LHCN-M2 (cell line): ENCODE measurements at places on chromosomes 16 and 17. TPM values are rescaled to one million over a fixed set of nuclear protein-coding genes. Genes with fewer than 3 reads are reported as not detected.
A peak's percentile ranks its signal among the peaks of the same experiment; 100 is the strongest.

NPIPB6 gene
- total RNA-seq: 1.6 TPM in 1 of 2 replicates, not detected in the other

GP2 gene
- not detected in 2 replicates for total RNA-seq

DNA sequence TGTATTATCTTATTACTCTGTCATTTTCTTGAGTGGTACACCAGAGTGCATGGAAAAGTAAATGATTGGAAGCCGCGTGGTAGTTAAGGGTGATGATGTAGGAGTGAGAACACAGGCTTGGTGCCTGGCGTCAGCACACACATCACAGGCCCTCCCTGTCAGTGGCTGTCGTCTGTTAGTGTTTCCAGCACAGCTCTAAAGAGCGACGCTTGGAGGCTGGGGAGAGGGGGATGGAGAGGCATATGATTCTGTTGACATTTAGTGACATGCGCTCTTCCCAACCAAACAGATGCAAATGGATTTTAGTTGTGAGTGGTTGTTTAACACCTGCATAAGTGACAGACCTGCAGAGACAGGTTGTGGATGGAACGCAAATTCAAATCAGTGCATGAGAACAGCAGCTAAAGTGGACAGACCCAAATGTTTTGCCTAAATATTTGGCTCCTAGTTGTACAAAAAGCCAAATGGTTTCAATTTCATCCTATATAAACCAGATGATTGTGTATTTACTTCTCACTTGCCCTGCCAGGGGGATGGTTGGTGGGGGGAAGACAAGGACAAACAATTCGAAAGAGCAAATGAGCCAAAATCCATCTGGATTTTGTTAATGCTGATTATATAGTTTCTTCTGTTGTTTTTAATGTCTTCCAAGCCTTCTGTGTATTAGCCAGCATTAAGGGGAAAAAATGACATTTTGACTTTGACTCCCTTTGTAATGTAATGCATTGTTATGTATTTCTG, 222.3 kb downstream of the WWOX start:
- no peak for DNase-seq

- no peak for DNase-seq
Measured at GRCh38 chr17:43588664-43589435, 42.7 kb upstream of the ETV4 start.

- DNase-seq: no peak
Measured at GRCh38 chr17:5378566-5379207, 40.8 kb downstream of the NUP88 start.

GRCh38 chr16:67246081-67246755, 1.1 kb downstream of the FHOD1 start:
- DNase-seq: peak; percentile 78

GRCh38 chr16:53153130-53153529, 98.3 kb downstream of the CHD9 start:
- no peak for DNase-seq

- no peak for DNase-seq
Measured at GRCh38 chr16:19882646-19883045, 2.0 kb downstream of the GPRC5B start.
